ENCODE measurements at places on chromosomes 6 and 20.

- no peak for DNase-seq
Observed at GRCh38 chr20:62063315-62063980, 2.2 kb downstream of the TAF4 start.

- DNase-seq: no peak
Observed at GRCh38 chr6:90709431-90709996, 122.6 kb upstream of the MAP3K7 start.

DNA sequence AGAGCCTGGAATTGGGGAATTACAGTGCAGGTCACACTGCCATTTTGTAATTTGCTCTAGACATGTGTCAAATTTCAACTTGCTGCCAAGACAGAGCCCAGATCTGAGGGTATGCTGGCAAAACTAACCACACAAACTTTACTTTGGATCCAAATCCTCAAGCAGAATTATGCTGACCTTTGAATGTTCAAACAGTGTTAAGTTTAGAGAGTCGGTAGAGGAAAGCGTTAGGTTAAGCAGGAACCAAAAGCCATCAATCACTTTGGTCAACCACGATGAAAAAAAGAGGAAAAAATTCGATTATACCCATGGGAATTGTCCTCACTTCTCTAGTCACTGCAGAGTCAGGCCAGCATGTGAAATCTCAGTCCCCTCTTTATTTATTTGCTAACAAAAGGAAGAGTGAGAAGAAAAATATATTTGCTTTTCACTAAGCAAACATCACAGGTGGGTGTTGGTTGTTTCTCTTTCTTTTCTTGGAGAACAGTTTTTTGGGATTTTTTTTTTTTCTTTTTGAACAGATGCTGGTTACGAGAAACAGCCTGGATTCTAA lies 105.1 kb upstream of the ADGRF1 start:
- DNase-seq: no peak

GRCh38 chr6:107357842-107358241 lies 101.5 kb downstream of the PDSS2 start:
- no peak for DNase-seq

GRCh38 chr6:166658115-166658791 lies 31.2 kb upstream of the RPS6KA2 start:
- DNase-seq: no peak

DNA sequence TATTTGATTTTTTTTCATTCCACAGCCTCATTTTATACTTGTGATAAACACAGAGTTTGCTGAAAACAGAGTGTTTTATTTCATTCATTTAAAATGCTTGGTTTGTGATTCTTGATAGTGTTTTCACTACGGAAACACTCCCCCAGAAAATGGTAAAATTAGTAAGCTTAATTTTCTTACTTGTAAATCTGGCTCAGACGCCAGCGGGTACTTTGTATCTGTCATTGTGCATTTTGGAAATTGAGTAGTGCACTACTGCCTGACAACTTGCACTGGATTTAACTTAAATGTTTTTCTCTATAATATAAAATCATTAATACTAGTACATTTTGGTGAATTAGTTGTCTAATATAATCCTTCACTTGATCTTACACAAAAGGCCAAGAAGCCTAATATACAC lies 37.0 kb upstream of the HINT3 start:
- DNase-seq: no peak

DNA sequence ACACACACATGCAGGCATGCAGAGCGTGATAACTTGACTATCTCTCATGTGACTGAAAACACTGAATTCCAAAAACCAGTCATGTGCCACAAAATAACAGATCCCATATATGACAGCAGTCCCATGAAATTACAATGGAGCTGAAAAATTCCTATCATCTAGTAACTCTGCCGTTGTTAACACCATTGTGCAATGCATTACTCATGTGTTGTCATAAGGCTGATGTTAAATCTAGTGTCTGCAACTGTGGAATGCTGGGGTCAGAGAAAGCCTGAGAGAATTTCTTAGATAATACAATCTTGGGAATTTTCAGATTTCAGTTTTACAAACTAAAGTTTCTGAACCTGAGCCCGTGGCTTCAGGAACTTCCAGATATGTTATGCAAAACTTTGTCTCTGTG lies 70.2 kb downstream of the LYRM4 start:
- peak; percentile 78 for DNase-seq

GRCh38 chr20:58377766-58378401 lies 11.1 kb upstream of the VAPB start:
- no peak for DNase-seq

DNA sequence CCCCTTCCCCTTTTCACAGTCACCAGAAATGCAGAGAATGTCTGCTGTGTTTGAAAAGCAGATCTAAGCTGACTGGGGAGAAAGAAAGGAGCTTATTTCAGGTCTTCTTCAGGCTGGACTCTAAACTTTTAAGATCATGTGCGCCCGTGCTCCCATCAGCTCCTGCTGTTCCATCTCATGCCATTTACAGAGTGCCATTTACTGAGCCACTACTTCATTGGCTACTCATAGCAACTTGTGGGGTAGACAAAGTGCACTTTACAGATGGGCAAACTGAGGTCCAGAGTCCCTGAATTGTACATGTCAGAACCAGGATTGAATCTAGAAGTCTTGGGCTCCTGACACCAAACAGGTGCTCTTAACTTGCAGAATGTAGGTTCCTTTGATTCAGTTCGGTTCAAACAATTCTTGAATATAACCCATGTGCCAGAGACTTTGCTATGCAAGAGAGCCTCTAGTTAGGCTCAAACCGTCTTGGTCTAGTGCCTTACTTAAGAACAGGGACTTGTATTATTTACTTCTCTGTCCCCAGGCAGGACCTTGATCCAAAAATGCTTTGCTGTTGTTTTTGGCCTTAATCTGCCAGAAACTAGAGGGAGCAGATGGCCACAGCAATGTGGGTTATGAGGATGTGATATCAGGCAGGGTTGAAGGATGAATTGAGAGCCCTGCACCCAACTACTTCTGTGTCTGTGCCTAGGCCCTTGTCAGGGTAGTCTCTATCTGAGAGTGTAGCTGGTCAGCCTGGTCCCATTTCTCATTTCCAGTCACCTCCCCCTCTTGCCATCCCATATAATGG lies 56.4 kb downstream of the RALY start:
- no peak for DNase-seq

- DNase-seq: no peak
Observed at GRCh38 chr20:36700438-36700837, 45.5 kb downstream of the NDRG3 start.

DNA sequence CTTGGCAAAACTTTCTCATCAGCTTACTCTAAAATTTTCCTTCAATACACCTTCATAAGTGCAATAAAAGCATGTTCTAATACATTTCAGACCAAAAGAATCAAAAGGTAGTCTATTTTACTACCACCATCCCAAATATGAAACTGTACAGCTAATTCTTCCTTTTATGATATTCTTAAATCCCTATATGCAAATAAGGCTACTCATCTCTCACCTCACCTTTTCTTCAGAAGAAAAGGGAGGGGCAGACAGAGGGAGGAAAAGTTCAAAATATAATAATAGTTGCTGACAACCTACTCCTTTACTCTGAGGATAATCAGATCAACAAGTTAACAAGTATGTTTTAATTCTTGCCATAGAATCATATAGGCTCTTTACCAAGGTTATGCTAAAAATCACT lies 7.4 kb downstream of the C6orf120 start:
- DNase-seq: no peak

DNA sequence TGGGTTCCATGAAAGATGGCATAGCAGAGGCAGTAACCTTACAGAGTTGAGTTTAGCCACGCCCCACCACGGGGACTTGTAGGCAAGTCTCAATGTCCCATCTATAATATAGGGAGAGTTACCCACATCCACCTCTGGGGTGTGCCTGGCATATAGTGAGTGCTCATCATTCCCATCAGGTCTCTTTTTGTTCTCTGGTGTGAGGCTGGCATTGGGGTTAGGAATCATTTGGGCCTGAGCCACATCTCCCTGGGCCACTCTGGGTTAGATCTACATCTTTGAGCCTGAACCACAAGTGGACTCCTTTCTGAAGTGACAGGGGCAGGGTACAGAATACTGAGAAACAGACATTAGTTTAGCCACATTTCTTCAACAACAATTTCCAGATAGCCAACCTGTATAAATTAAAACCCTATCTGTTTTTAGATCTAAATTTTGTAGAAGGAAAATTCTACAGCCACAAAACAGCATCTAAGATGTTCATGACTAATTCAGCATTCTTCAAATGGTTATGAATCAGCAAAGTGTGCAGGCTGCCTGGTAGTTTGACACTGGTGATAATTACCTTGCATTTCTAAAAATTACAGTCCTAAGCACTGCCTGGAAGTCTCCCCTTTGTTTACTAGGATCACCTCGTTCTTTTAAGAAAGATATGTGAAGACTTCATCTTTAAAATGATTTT lies 20.1 kb downstream of the RNF24 start:
- peak; percentile 38 for DNase-seq

DNA sequence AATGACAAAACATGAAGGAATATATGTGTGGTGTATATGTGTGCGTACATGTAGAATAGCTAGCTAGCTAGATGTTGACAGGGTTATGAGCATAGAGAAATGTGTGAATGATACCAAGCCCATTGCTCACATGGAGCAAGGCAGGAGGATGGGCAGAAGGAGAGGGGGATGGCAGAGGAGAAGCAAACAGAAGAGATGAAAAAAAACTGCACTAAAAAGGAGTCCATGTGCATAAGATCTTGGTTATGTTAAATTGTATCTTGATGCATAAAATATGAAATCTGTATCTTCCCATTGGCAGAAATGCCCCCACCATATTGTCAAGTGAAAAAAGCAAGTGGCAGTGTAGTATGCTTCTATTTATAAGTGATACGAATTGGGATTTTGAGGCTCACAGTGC lies 125.1 kb downstream of the PRND start:
- no peak for DNase-seq

DNA sequence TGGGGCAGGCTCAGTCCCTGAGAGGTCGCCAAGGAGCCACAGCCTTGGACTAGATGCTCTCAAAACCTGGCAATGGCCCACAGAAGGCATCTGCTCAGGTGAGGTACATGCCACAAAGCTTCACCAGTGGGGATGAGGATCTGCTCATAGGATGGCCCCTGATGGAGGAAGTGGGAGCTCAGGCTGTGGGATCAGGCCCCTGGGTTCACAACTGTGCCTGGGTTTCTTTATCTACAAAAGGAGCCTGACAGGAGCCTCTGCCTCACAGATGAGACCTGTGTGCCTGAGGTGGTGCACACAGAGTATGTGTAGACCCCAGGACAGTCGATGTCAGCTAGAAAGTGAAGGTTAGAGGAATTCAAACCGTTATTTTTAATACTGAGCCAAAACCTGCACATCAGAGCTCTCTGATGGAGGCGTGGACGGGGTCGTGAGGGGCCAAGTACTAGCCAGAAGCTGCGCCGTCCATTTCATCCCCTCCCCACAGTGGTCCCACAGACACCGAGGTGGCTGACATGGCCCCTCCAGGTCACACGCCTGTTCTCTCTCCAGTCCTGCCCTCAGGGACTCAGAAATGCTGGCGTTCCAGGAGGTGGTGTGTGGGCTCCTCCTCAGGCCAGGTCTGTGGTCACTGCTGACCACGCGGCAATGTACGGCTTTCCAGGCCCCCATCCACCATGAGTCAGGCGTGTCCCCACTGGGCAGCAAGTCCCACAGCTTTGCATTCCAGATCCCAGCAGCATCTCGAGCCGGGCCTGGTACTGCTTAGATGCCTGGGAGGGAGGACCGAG lies 33.3 kb downstream of the NTSR1 start:
- DNase-seq: no peak

GRCh38 chr6:39425346-39426072 lies 103.0 kb upstream of the KCNK16 start:
- DNase-seq: peak; percentile 30

DNA sequence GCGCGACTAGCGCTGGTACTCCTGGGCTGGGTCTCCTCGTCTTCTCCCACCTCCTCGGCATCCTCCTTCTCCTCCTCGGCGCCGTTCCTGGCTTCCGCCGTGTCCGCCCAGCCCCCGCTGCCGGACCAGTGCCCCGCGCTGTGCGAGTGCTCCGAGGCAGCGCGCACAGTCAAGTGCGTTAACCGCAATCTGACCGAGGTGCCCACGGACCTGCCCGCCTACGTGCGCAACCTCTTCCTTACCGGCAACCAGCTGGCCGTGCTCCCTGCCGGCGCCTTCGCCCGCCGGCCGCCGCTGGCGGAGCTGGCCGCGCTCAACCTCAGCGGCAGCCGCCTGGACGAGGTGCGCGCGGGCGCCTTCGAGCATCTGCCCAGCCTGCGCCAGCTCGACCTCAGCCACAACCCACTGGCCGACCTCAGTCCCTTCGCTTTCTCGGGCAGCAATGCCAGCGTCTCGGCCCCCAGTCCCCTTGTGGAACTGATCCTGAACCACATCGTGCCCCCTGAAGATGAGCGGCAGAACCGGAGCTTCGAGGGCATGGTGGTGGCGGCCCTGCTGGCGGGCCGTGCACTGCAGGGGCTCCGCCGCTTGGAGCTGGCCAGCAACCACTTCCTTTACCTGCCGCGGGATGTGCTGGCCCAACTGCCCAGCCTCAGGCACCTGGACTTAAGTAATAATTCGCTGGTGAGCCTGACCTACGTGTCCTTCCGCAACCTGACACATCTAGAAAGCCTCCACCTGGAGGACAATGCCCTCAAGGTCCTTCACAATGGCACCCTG lies 1.6 kb downstream of the TPBG start:
- peak; percentile 17 for DNase-seq

- DNase-seq: peak; percentile 68
Observed at GRCh38 chr6:42136508-42137193, 5.8 kb downstream of the C6orf132 start.

DNA sequence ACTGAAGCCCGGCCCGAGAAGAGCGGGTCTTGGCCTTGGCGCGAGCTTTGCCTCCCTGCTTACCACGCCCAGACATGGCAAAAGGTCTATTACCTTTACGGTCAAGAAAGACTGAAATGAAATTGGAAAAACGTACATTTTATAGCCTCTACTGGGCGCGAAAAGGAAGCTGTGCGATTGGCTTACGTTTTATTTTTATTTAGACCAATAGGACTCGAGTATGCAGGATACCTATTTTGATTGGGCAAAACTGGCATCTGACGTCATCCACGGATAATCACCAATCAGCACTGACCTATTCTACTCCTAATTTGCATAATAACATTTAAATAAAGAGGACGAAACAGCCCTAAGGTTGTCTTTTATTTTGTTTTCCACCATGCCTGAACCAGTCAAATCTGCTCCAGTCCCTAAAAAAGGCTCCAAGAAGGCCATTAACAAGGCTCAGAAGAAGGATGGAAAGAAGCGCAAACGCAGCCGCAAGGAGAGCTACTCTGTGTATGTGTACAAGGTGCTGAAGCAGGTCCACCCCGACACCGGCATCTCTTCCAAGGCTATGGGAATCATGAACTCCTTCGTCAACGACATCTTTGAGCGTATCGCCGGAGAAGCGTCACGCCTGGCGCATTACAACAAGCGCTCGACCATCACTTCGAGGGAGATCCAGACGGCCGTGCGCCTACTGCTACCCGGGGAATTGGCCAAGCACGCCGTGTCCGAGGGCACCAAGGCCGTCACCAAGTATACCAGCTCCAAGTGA lies 97.4 kb downstream of the OR2B2 start:
- peak; percentile 78 for DNase-seq
